Activated CD8-positive, alpha-beta memory T cell treated with anti-CD3 and anti-CD28 coated beads, Interleukin-2, amount 50 U/mL, for 4 hours (primary cell): ENCODE measurements at places on chromosomes 2 and 18.

GRCh38 chr2:227033471-227034148, 130.4 kb downstream of the COL4A4 start:
- DNase-seq, result peak; percentile 20

GRCh38 chr2:5926871-5927512, 234.8 kb downstream of the SOX11 start:
- no peak for DNase-seq

GRCh38 chr2:36753706-36754221, 57.3 kb downstream of the VIT start:
- DNase-seq, result no peak

- no peak for DNase-seq
Measured at GRCh38 chr2:54559593-54560145, 103.5 kb downstream of the SPTBN1 start.

DNA sequence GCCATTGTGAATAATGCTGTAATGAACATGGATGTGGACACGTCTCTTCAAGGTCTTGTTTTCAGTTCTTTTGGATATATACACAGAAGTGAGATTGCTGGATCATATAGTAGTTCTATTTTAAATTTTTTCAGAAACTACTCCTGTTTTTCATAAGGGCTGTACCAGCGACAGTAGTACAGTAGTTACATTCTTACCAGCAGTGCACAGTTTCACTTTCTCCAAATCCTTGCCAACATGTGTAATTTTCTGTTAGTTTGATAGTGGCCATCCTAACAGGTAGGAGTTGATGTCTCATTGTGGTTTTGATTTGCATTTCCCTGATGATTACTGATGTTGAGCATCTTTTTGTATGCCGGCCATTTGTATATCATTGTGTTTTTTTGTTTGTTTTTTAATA, 81.7 kb downstream of the EPC2 start:
- DNase-seq, result no peak

DNA sequence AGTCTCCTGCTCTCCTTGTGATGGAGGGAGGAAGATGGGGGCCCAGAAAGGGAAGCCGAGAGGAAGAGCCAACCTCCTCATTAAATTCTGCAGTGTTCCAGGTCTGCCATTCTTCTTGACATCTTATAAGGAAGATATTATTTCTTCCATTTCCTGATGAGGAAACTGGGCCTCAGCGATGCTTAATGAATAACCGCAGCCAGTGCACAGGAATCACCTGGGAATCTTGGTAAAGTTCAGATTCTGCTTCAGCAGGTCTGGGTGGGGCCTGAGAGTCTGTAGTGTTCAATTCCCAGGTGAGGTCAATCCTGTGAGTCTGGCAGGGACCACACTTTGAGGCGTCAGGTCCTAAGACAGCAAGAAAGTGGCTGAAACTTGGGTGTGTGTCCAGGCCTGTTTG, 17.3 kb downstream of the PCARE start:
- no peak for DNase-seq

- no peak for DNase-seq
Measured at GRCh38 chr2:51258301-51258700, 226.4 kb upstream of the NRXN1 start.

GRCh38 chr2:240879105-240879504, 10.5 kb downstream of the AGXT start:
- no peak for DNase-seq

GRCh38 chr18:40272630-40273231, 1682.3 kb upstream of the PIK3C3 start:
- no peak for DNase-seq

- no peak for DNase-seq
Measured at GRCh38 chr2:70696142-70696541, 71.9 kb downstream of the ADD2 start.

DNA sequence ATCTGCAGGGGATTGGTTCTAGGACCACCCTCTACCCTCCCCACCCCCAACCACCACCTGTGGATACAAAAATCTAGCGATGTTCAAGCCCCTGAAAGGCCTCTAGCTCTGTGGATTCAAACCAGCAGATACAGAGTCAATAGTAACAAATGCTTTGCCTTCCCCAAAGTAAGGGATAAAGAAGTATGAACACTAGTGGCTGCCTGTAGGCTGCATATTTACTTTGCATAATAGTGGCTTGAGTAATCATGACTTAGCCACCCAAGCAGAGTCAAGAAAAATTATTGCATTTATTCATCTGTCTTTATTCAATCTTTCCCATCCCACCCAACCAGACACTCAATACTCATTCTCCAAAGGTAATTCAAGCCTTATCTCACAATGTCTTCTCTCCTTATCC, 43.8 kb downstream of the SOCS6 start:
- no peak for DNase-seq

DNA sequence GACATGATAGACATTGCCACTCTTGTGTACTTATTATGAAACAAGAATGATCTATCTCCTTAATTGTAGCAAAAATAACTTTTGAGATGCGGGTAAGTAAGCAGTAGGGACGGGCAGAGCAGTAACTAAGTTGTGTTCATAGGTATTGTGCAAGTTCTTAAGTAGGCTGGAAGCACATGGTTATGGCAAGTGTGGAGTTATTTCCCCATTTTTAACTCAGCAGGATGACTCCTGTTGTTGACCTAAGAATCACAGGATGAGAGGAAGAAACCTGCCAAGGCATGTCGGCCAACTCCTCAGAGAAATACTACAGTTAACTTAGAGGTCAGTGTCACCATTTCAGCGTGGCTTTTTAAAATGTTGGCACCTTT, 51.1 kb upstream of the FN1 start:
- no peak for DNase-seq

GRCh38 chr2:149611100-149611820, 23.7 kb upstream of the MMADHC start:
- no peak for DNase-seq

GRCh38 chr2:37870829-37871228, 54.3 kb upstream of the RMDN2 start:
- DNase-seq, result no peak

- DNase-seq, result peak; percentile 72
Measured at GRCh38 chr2:177763531-177764265, 308.9 kb downstream of the PDE11A start.

DNA sequence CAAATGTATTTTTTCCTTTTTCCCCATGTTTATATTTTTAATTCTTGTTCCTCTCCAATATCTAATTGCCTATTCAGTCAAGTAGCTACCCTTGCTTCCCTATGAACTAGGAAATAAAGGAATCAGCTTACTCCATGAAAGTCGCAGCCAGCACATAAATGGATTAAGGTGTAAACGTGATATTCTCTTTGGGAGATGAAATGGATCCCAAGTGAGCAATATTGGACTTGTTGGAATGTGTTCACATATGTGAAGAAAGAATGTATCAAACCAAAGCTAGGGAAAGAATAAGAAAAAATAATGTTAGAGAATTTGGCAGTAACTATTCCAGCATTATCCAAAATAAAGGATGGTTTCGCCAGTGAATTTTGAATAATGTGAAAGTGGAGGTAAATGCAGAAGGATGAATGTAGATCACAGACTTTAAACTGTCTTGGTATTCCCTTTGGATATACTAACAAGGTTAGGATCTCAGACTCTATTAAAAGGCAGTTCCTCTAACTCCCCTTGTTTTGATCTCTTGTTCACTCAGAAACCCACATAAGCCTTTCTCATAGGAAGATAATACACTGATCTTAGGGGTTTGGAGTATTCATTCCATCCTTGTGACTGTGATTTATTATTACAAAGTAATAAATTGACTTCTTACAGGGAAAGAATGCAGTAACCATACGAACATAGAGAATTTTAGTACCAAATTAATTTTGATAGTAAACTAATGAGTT, 208.1 kb downstream of the BABAM2 start:
- no peak for DNase-seq

DNA sequence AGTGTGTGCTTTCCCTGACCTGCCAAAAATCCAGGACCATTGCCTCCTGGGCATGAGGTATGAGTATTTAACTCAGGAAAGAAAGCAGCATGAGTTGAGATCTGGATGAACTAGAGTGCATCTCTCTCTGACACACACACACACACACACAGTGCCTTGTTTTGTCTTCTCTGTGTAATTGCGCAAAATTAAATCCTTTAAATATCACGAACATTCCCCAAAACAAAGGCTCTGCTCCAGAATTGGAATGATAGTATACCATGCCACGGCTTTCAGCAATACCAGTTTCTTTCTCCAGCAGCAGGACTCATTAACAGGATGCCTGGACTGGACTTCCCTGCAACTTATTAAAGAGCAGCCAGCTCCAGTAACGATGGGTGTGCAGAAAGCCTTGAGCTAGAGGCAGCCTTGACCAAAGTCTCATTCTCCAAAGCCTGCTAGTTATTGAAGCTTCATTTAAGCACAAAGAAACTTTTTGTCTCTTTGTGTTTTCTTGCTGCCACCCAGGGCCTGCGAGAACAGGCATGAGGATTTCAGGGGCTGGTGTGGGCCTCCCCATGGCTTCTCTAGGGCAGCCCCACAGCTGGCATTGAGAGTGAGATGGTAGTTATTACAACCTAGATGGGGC, 101.7 kb downstream of the NRP2 start:
- no peak for DNase-seq

- DNase-seq, result no peak
Measured at GRCh38 chr2:109046925-109047508, 58.0 kb upstream of the EDAR start.

DNA sequence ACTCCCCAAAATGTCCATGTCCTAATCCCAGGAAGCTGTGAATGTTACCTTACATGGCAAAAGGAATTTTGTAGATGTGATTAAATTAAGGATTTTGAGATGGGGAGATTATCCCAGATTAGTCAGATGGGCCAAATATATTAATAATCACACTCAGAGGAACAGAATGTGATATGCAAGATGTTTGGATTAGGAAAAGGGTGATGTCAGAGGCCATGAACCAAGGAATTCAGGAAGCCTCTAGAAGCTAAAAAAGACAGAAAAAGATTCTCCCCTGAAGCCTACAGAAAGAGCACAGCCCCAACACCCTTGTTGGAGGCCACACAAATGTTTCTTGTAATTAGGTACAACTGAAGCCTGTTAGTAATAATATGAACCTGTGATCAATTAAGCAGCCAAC, 13.1 kb downstream of the TMEM131 start:
- no peak for DNase-seq

GRCh38 chr2:132038179-132038882, 123.4 kb downstream of the ANKRD30BL start:
- no peak for DNase-seq

GRCh38 chr2:21044694-21045371, 960 bp upstream of the APOB start:
- DNase-seq, result no peak

- DNase-seq, result no peak
Measured at GRCh38 chr18:57984490-57985115, 59.4 kb upstream of the NEDD4L start.

GRCh38 chr2:233208382-233209116, 42.9 kb upstream of the ATG16L1 start:
- no peak for DNase-seq

- DNase-seq, result no peak
Measured at GRCh38 chr2:226837787-226838603, 2.1 kb downstream of the RHBDD1 start.

GRCh38 chr18:50410894-50411293, 36.0 kb downstream of the SKA1 start:
- no peak for DNase-seq

- no peak for DNase-seq
Measured at GRCh38 chr2:47494267-47495130, 91.5 kb downstream of the MSH2 start.

- DNase-seq, result no peak
Measured at GRCh38 chr2:3141696-3142095, 235.9 kb downstream of the EIPR1 start.

DNA sequence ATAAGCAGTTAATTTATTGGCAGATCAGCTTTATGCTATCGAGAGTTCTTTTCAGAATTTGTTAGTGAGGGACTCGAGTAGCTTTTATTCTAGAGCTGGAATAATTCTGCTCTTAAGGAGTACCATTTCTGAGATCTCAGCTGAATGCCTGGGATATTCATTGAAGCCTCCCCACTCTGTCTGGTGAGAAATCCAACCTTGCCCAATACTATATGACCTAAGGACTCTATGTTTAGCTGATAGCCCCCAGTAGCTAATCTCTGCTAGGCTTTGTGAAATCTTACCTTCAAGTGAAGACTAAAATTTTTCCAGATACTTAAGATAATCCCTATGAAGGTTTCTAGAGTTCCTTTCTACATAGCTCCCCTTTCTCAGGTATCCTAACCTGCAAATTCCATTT, 261.4 kb downstream of the SETBP1 start:
- no peak for DNase-seq

- peak; percentile 29 for DNase-seq
Measured at GRCh38 chr2:48315896-48316194, 214.1 kb upstream of the STON1 start.

GRCh38 chr2:228321015-228321414, 139.5 kb upstream of the SPHKAP start:
- DNase-seq, result no peak

DNA sequence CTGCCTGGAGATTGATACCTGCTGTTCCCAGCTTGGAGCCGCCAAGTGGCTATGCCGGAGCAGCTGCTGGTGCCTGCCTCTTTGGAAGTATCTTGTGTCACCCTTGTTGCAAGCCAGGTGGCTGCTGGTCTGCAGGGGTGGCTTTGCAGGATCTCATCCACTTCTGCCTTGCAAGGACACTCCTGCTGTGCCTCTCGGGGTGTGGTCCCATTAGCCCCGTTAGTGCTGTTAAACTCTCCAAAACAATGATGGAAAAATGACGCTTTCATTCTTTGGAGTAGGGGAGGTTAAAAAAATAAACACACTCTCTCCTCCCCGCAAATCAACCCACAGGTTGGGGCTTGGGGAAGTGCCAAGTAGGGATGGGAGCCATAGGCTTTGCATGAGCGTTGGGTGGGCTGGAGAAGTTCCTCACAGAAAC, 352.8 kb downstream of the RNF144A start:
- DNase-seq, result no peak

DNA sequence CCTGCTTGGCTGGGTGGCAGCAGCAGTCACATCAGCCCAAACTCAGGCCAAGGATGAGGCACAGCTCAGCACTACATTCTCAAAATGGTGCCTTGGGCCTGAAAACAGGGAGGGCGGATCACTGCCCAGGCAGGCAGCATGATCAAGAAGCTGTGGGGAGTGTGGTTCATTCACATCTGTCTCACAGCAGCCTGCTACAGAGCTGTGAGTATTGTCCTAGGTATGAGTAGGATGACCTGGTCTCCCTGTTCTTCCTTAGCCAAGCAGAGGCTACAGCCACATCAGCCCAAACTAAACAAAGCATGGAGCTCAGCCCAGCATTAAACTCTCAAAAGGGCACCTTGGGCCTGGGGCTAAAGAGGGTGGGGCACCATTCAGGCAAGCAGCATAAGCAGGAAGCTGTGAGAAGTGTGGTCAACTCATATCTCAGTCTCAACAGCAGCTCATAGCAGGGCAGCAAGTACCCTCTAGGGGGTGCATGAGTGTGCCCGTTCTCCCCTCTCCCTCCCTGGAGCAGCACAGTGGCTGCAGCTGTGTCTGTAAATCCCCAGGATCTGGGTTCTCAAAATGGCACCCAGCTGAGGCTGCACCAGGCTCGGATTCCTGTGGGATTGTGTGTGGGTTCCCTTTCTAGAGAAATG, 139.6 kb downstream of the TRABD2A start:
- peak; percentile 44 for DNase-seq

GRCh38 chr2:23146011-23146410, 239.0 kb upstream of the KLHL29 start:
- no peak for DNase-seq

GRCh38 chr2:20678086-20678395, 11.1 kb downstream of the GDF7 start:
- no peak for DNase-seq

- no peak for DNase-seq
Measured at GRCh38 chr2:111173338-111173737, 52.6 kb downstream of the BCL2L11 start.

- no peak for DNase-seq
Measured at GRCh38 chr18:48909721-48910120, 41.0 kb downstream of the SMAD7 start.

- no peak for DNase-seq
Measured at GRCh38 chr2:228545748-228546145, 364.3 kb upstream of the SPHKAP start.
